ENCODE measurements at places on chromosomes 12 and 14.

DNA sequence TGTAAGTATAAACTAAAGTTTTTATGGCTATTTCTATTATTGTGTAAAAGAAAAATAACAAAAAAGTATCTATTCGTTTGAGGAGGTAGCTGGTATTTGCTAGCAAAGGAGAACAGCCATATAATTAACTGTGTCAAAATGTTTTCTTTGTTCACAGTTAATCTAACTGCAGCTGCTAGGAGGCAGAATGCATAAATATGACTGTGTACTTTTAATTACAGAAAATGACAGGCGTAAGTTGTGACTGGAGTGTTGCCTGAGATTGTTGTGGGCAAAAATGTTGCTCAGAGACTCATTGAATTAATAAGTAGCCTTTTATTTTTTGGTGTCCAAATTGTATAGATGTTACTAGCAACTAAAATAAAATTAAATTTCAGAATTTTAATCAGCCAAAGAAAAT, 33.5 kb downstream of the PTPRO start:
- no peak for DNase-seq

- DNase-seq = no peak
Measured at GRCh38 chr14:68885226-68886108, 92.6 kb upstream of the ZFP36L1 start.

GRCh38 chr14:101849125-101849524, 87.6 kb downstream of the PPP2R5C start:
- no peak for DNase-seq

- no peak for DNase-seq
Measured at GRCh38 chr12:83114966-83115365, 428.3 kb downstream of the TMTC2 start.

- no peak for DNase-seq
Measured at GRCh38 chr12:7747246-7747645, at the start of gene CLEC4C. TSS of gene CLEC4C (minus strand) at chr12:7747375. CDS start at chr12:7747348, 27 bp downstream.

DNA sequence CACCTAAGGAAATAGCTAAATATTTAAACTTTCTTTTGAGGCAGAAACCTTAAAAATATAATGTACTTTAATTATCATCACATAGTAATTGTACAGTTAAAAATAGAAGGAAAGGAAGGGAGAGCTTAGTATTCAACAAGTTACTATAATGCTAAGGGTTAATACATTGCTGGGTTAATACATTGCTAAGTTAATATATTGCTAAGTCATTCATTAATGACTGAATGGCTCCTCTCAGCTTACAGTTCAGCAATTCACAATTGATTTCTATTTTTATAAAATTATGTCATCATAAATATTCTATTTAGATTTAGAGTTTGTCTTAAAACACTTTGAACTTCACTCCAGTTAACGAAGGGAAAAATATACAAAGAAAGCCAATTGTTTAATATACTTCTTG, 207.9 kb downstream of the BMP4 start:
- no peak for DNase-seq

- no peak for DNase-seq
Measured at GRCh38 chr14:34362641-34363251, 99.3 kb downstream of the SPTSSA start.

DNA sequence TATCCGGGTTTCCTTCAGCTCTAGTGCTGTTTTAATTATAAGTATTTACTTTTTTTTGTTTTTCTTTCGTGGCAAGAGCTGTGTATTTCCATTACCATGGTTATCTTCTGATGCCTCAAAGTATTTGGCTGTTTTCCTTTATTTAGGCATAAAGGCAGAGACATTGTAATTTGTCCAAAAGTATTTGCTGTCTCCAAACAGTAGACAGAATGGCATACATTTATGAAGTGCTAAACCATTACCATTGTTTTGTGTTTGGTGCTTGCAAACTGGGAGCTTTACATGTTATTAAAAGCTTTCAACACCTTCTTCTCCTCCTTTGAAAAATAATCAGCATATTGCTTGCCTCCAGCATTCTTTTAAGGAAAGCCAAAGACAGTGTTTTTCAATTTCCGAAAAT, 46.3 kb downstream of the FLRT2 start:
- no peak for DNase-seq

DNA sequence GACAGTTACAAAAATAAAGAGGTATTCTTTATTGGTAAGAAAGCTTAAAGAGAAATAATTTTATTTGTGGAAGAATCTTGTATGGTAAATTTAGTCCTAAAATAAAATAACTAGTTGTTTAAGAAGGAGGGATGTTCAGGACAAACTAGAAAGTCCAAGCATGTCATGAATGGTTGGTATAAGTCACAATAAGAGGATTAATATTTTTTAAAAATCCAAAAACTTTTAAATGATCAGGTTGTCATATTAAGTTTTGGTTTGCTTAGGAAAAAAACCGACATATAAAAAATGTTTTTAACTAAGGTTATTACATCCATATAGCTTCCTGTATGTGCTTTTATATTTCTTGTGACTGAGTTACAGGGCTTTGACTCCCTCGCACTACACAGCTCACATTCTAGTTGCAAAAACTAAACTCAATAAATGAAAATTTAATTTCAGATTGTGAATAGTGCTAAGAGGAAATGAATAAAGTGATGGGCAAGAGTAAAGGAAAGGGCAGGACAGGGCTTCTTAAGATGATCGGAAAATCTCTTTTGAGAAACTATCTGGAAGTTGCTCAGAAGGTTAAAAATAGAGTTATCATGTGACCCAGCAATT, 80.7 kb upstream of the METAP2 start:
- no peak for DNase-seq

- DNase-seq = no peak
Measured at GRCh38 chr12:67757651-67758050, 109.1 kb downstream of the DYRK2 start.

- no peak for DNase-seq
Measured at GRCh38 chr12:69348162-69348938, at the start of gene LYZ. TSS of gene LYZ (plus strand) at chr12:69348381. CDS start at chr12:69348409, 28 bp downstream.

GRCh38 chr14:34000396-34000795, 49.5 kb upstream of the EGLN3 start:
- DNase-seq = no peak

DNA sequence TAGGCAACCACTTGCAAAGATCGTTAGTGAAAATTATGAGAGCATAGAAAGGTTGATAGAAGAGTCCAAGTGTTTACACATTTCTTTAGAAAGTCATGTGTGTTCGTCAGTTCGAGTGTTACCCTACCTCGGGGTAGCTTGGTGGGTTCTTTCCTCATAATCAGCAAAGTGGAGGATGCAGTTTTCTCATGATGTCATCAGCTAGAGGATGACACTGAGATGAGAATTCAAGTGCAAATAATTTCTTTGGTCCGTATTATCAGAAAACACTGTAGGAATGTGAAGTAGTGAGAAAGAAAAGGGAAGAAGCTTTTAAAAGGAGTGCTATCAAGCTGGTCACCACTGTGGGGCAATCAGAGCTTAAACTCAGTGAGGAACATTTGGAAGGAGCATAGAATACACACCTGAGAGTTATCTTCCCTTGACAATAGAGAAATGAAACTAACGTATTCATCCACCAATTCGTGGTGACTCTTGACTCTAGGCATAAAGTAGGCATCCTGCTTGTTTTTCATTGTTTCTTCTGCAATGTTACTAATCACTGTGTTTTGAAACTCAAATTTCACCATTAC, 1340.9 kb upstream of the TMEM132C start:
- no peak for DNase-seq

GRCh38 chr14:99750746-99751450, 42.3 kb upstream of the EML1 start:
- no peak for DNase-seq

- no peak for DNase-seq
Measured at GRCh38 chr14:61567838-61568571, 127.3 kb upstream of the HIF1A start.

DNA sequence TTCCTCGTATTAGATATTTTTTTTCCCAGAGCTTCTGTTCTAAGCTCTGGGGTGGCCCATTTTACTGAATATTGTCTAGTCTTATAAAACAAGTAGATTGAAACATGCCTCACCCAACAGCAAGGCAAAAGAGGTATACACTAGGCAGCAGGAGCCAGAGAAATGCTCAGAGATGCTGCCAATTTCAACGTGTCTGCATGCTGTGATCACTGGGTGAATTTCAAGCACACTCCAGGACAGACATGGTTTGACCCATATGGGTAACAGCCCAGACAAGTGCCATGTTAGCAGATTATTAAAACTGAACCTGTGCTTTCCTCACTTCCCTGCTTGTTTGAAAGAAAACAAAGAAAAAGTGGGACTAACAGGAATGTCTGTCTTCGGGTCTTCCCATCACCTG, 321.3 kb downstream of the MED13L start:
- no peak for DNase-seq

- DNase-seq = no peak
Measured at GRCh38 chr12:94172031-94172430, 23.7 kb downstream of the PLXNC1 start.

DNA sequence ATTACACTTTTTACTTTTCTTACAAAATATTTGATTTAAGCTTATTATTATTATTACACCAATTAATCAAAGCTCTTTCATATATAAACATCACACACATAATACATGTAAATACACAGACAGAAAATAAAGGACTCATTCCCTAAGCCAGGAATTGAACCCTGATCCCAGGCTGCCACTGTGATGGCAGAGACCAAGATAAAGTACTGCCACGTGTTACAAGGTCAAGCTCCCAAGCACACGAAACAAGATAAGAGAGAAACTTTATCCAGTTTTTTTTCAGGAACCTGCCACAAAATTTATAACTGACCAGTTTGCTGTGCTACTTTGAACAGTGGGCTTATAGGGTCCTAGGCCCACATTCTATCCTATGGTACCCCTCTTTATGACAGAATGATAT, 111.3 kb downstream of the EML1 start:
- DNase-seq = no peak

- no peak for DNase-seq
Measured at GRCh38 chr12:15534874-15535273, 212.6 kb downstream of the PTPRO start.

DNA sequence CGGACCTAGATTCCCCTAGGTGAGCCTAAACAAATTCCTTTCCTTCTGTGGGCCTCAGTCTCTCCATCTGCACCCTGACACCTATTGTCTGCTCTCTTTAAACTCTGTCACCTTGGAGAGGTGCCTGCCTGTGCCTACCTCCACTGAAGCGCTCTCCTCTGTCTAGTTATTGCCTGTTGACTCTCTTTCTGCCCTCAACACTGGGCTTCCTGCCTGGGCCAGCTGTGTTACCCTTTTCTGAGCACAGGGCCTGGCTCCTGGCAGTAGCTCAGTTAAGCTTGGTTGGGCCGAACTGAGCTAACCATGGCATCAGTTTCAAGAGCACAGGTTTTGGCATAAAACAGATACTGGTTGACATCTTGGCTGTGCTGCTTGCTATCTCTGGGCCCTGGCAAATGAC, 43.5 kb downstream of the PRMT8 start:
- DNase-seq = no peak

- DNase-seq = no peak
Measured at GRCh38 chr12:2783936-2784600, 10.7 kb upstream of the FKBP4 start.

GRCh38 chr12:79275631-79276030, 411.1 kb downstream of the SYT1 start:
- DNase-seq = no peak

DNA sequence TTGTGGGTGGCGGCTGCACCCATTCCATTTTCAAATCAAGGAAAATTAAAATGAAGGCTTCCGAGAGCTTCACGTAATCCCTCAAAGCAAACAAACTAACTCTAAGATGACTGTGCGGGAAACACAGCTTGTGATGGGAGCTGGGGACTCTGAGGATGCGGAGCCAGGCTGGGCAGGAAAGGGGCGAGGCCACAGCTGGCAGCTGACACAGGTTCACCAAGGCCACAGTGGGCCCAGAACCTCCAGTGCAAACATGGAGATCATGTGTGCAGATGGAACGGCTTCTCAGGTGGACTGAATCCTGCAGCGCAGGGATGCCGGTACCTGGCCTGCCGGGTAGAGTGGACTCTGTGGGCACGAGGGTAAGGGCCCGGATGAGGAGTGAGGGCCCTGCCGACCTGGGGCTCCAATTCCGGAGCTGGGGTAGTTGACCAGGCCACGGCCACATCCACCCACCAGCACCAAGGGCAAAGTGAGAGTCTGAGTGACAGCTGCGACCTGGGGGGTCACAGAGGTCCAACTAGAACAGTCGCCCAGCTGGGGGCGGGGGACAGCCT, 19.2 kb upstream of the BTBD6 start:
- no peak for DNase-seq

DNA sequence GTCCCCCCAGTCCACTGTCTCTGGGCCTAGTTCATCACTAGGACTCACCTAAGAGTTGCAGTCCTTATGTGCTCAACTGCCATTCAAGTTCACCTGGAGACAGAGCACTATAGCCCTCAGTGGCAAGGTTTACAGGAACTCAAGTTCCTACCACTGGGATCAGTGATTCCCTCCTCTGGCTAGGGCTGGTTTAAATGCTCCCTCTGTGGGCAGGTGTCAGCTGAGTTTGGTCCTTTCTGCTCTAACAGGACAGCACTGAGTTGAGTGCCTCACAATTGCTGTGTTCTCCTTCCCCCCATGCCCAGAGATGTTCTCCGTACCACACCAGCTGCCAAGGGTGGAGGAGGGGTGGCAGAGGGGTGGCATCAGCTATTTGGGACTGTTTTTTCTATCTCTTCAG, 20.8 kb upstream of the SAV1 start:
- DNase-seq = no peak

- DNase-seq = no peak
Measured at GRCh38 chr12:1130571-1130970, 139.5 kb downstream of the ERC1 start.

DNA sequence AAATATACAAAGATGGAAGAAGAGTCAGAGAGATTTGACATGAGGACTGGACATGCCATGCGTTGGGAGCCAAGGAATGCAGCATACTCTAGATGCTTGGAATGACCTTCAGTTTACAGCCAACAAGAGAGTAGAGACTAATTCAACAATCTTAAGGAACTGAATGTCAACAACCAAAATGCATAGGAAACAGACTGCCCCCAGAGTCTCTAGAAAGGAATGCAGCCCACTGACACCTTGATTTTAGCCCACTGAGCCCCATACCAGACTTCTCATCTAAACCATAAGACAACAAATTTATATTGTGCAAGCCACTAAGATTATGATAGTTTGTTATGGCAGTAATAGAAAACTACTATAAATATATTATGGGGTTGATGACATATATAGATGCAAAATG, 611.2 kb downstream of the RPS29 start:
- no peak for DNase-seq

- DNase-seq = no peak
Measured at GRCh38 chr12:125189502-125189901, 124.3 kb downstream of the AACS start.

DNA sequence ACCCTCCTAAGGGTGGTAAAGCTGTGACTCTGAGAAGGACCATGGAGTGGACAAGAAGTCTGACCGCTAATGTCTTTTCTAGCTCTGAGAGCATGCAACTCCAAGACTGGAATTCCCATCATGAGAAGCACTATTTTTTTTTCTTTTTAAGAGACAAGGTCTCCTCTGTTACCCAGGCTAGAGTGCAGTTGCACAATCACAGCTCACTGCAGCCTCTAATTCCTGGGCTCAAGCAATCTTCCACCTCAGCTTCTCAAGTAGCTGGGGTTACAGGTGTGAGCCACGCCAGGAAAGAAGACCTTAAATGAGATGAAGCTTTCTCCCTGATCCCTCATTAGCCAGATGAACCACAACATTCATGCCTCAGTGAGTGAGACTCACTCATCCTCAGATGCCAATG, 19.2 kb downstream of the VDR start:
- DNase-seq = no peak

GRCh38 chr12:132314516-132315233, 14.7 kb downstream of the GALNT9 start:
- no peak for DNase-seq
